ENCODE measurements at places on chromosomes 13 and 19.

DNA sequence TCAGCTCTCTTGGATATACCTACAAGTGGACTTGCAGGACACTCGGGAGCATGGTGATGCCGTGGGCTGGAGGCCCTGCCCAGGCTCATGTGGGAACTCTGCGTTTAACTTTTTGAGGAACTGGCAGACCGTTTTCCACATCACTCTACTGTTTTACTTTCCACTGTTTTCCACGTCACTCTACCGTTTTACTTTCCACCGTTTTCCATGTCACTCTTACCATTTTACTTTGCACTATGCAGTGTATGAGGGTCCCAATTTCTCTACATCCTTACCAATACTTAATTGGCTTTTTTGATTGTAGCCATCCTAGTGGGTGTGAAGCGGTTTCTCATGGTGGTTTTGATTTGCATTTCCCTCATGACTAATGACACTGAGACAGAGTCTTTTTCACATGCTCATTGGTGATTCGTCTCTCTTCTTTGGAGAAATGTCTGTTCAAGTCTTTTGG, 40.5 kb downstream of the GATAD2A start:
- no peak for DNase-seq

DNA sequence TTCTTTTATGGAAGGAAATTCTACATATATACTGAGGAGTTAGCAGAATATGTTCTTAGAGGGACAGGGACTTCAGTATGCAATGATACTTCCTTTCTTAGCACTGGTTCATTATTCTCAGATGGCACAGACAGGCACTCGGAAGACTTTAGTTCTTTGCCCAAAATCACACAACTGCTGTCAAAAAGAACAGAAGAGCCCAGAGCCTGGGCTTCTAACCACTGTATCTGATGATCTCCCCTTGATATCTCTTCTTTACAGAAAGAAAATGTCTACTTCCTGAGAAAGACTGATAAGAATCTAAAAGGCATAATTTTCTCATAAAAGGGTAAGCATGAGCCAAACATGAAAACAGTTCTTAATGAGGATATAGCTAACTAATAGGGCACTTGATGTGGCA, 2034.2 kb upstream of the PRR20A start:
- DNase-seq = no peak

- DNase-seq = no peak
Measured at GRCh38 chr19:55319785-55320184, 5.4 kb downstream of the TMEM150B start.

DNA sequence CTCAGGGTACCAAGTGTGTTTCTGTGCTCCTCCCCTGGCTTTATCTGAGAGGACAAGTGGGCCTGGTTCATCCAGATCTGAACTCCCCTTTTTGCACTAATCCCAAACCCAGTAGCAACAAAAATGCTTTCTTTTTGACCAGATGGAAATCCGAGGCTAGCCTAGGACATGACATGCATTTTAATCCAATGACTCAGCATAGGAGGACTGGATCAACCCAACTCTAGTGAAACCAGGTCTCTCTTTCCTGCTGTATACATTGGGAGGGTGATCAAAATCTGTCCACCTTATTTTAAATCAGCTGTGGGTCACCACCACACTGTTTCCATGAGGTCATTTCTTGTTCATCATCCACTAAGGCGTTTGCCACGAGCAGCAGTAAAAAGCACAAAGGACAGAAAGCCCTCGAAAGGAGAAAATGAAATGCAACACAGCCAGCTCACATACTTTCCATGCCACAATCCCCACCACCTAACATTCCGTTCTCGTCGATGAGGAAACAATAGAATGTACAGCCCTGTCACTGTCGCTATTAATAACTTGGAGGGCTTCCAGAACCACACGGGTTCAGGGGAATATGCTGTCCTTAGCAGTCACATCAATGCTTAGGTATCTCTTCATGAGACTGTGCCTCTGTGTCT, 543.0 kb downstream of the IRS2 start:
- DNase-seq = no peak

- no peak for DNase-seq
Measured at GRCh38 chr13:53100394-53101063, 71.9 kb downstream of the OLFM4 start.

DNA sequence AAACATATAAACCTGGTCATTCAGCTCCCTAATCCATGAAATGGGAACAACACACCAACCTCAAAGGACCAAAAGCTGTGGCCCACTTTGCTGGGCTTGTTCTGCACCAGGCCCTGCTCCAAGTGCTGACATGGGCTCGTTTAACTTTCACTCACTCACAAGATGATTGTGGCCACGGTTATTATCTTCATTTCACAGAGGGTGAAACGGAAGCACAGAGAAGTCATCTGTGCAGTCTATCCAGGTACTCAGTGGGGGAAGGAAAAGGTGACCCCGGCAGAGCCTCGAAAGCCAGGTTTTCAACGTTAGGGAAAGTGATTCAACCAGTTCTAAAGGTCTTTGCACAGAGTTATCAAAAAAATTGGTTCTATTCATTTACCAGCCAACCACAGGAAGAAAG, 68.0 kb downstream of the CRYL1 start:
- no peak for DNase-seq

- no peak for DNase-seq
Measured at GRCh38 chr13:106373304-106373988, 162.0 kb downstream of the EFNB2 start.

- DNase-seq = no peak
Measured at GRCh38 chr13:93309886-93310523, 83.4 kb downstream of the GPC6 start.

DNA sequence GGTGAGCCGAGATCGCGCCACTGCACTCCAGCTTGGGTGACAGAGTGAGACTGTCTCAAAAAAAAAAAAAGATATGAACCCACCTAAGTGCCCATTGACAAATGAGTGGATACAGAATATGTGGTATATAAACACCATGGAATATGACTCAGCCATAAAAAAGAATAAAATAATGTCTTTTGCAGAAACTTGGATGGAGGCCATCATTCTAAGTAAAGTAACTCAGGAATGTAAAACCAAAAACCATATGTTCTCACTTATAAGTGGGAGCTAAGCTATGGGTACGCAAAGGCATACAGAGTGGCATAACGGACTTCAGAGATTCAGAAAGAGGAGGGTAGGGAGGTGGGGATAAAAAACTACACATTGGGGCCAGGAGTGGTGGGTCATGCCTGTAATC, 29.5 kb downstream of the PLA2G4C start:
- no peak for DNase-seq

GRCh38 chr13:41548031-41548430, 90.7 kb downstream of the RGCC start:
- DNase-seq = no peak

DNA sequence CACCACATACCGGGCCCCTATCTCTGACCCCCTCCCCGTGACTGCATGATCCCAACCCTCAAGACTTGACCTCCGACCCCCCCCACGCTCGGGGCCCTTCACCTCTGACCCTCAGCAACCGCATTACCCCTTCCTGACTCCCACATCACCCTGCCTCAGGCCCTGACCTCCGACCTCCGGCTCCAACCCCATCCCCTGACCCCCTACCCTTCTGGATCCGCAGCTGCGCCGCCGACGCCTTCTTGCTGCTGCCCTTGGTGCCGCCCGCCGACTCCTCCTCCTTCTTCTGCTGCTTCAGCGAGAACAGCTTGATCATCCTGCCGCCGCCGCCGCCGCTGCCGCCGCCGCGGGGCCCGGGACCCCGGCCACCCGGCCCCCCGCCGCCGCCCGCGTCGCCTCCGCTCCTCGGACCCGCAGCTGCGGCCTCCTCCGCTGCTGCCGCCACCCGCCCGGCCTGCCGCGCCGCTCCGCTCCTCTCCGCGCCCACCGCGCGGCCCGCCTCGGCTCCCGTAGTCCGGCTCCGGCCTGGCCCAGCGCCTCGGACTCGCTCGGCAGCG, at the start of gene UBE2M:
TSS of gene UBE2M (minus strand) at position 546 of the 557 bp plus-strand sequence. CDS start at position 316, 230 bp downstream.
- DNase-seq = peak; percentile 58

- no peak for DNase-seq
Measured at GRCh38 chr13:31610270-31610998, 128.9 kb upstream of the RXFP2 start.

GRCh38 chr19:35120492-35120891, 4.9 kb downstream of the FXYD3 start:
- DNase-seq = no peak

GRCh38 chr13:63737418-63737817, 2321.8 kb upstream of the PCDH20 start:
- no peak for DNase-seq

DNA sequence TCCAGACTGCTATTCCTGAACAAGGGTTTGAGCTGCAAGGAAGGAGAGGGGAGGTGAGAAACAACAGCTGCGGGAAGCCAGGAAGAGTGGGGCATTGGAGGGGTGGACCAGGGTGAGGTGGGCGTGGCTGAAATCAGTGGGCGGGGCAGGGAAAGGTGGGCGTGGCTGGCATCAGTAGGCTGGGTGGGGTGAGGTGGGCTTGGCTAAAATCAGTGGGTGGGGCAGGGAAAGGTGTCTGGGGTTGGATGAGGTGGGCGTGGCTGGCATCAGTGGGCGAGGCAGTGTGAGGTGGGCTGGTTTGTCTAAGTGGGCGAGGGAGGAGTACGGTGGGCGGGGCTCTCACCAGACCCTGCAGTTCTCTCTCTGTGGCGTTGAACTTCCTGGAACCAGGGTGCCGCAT, 87.6 kb downstream of the MUC16 start:
- no peak for DNase-seq

GRCh38 chr13:78102741-78103140, 184.1 kb upstream of the EDNRB start:
- DNase-seq = no peak

DNA sequence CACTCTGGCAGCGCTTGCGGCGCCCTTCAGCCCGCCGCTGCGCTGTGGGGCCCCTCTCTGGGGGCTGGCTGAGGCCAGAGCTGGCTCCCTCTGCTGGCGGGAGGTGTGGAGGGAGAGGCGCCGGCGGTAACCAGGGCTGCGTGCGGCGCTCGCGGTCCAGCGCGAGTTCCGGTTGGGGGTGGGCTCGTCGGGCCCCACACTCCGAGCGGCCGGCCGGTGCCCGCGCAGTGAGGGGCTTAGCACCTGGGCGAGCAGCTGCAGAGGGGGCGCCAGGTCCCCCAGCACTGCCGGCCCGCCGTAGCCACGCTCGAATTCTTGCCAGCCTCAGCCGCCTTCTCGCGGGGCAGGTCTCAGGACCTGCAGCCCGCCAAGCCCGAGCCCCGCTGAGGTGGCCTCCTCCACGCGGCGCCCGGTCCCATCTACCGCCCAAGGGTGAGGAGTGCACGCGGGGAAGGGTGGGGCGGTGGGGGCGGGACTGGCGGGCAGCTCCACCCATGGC, 879.0 kb upstream of the SLITRK5 start:
- DNase-seq = no peak

DNA sequence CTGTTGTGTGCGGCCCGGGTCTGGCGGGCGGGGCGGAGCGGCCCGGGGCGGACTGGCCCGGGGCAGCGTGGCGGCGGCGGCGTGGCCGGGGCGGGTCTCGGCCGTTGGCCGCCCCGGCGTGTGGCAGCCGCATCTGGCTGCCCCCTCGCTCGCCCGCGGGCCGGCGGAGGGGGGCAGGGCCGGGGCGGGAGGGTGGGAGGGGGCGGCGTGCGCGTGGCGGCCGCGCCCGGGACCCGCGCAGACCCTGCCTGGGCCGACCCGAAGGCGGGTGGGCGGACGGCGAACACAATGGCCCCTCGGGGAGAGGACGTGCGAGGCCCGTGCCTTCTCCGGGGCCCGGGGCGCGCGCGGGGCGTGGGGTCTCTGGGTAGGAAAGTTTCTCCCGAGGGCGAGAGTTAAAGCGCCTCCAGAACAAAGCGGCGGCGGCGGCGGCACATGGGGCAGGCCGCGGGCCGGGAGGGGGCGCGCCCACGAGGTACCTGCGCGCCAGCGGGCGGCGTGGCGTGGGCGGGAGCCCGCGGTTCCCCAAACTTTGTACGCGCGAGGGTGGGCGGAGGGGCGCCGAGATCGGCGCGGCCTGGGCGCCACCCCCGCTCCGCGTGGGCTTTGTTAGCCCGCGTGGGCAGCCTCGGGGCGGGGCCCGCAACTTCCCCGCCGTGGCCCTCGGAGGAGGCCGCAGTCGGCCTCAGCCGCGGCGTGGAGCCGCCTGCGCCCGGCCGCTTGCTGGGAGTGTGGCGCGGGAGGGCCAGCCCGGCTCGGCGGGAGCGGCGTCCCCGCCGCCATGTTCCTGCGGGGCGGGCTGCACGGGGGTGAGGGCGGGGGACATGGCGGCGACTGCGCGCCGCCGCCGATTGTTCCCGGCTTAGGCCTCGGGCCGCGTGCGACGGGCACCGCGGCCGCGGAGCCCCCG, 764 bp downstream of the MIR17HG start:
- peak; percentile 57 for DNase-seq

- no peak for DNase-seq
Measured at GRCh38 chr13:44969551-44970484, 19.5 kb downstream of the NUFIP1 start.

DNA sequence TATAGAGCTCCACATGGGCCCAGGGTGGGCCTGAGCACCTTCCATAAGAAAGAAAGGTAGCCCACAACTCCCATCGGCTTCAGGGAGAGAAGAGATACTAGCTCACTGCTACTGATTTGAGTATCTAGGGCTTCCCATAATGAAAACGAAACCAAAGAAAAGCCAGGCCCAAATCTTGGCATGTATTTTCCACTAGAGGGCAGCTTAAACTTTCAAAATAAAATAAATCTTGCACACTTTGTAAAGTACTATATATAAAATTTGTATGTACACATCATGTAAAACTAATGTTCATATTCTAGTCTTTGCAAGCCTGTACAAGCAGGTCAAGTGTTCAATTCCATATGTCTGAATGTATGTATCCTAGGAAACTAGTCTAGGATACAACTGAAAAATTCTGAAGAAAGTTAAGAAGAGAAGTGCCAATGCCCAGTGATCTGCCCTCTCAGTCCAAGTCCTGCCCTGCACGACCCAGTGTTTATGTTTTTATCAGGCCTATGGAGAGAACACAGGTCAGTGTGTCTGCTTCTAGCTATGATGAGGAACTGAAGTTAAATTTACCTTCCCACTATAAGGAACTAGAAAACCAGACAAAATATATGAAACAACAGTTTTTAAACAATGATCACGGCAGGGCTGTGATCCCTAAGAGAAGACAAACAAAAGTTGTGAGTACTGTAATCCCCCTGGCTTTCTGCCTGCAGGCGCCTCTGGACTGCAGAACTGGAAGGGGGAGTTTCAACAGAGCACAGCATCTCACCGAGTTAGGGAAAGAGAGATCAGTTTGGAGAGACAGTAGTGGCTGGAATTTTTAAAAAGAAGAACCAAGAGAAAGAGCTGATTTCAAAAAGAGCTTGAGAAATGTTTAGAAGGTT, 475.7 kb downstream of the UQCRFS1 start:
- no peak for DNase-seq

- DNase-seq = no peak
Measured at GRCh38 chr19:9627856-9628255, 6.8 kb upstream of the ZNF561 start.

GRCh38 chr19:16202320-16203255, 4.9 kb downstream of the AP1M1 start:
- no peak for DNase-seq

DNA sequence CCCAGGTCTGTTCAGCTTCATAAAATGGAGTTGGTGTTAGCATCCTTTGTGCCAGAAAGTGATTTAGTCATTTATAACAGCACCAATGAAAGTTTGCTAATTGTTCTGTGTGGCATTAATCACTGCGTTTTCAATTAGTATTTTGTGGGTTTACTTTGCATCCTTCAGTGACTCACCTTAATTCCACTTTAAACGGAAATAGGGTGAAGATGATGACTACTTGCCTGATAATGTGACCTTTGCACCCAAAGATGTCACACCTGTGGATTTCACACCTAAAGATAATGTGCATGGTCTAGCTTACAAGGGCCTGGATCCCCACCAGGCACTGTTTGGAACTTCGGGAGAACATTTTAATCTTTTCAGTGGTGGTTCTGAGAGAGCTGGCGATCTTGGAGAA, 15.0 kb downstream of the GPATCH1 start:
- no peak for DNase-seq

GRCh38 chr13:99355267-99356011, 48.2 kb upstream of the GPR183 start:
- no peak for DNase-seq
